NCI-H510A treated with DMSO at 0.1 percent for 48 hours (cell line): ENCODE measurements at places on chromosomes 2 and 18.

GRCh38 chr18:77401173-77401572 is 151.5 kb downstream of the GALR1 start:
- no peak for DNase-seq

DNA sequence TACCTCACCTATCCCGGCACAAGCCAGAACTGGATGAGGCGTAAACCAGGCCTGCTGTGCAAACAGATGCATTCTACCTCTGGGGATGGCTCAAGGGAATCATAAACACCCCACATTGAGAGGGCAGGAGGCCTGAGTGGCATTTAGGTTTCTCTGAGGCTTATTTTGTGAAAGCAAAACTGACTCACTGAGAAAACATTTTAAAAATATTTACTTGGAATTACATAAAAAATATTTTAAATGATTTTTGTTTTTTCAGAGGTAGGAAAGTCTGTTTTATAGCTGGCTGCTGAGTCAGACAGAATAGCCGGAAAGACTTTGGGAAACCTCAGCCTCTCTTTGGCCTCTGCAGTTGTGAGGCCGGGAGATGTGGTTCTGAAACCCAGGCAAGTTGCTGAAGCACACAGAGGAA is 244.1 kb downstream of the NCKAP5 start:
- DNase-seq, result peak; percentile 18

DNA sequence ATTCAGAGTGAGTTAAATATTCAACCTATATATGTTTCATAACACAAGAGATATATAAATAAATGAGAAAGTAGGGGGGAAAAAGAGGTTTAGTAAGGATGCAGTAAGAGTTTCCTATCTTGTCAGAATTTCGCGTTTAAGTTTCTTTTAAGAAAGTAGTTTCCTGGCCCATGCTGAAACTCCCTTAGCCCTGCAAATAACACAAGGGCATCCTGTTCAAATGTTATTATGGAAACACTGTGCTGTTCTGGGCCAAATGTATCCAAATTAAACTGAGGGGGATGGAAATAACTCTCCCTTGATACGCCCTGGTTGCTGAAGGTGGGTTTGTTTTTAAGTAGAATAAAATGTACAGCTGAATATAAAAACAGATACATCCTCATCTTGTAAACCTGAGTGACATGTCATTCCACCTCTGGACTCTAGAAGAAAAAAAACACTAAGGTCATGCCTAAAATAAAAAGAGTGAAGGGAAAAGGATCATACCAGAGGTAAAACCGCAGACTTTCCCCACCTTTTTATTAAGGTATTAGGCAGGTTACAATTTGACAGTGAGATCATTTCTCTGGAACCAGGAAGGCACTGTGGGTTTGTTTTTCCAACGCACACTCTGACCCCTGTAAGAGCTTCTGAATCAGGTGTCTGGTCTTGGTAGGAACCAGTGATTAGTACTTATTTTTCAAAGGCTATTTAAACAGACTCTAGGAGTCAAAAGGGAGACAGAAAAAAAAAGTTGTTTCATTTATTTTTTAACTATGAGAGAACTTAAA is 16.7 kb downstream of the BCL2 start:
- DNase-seq, result no peak

- no peak for DNase-seq
These were observed 16.7 kb upstream of the PDIA6 start for GRCh38 chr2:10829299-10829698.

DNA sequence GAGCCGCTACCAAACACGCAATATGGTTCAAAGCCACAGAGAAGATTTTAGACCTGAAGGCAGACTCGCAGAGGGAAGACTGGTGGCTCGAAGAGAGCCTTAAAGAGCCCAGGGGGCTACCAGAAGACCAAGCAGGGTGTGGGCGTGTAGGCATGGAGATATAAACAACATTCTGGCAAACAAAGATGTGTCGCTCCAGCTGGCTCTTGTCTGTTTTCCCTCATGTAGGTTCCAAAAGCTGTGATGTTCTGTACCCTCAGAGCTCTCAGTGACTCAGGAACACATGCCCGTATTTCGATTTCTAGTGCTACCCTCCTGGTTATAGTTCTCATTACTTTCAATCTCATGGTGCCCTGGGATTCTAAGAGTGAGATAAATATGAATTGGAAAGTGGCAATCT is 44.5 kb downstream of the DOCK10 start:
- DNase-seq, result no peak

DNA sequence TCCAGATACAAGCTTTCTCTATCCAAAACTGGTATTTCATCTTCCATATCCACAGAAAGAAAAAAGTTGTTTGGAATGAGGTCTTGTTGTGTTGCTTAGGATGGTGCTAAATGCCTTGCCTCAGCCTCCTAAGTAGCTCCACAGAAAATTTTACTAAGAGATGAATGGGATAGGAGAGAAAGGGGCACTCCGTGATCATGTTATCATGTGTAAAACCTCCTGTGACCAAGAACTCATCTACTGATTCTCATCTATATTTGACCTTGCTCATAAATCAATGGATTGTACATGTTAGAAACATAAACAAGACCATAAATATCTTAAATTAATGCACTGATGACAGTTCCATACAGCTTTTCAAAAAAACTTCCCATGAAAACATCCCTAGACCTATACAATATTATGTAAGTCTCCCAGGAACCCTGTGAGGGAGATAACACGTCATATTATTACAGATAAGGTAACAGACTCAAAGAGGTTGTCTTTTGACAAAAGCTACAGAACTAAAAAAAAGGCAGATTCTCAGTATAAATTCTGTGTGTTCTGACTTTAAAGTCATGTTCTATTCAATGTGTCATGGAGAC is 29.3 kb upstream of the KYNU start:
- DNase-seq, result no peak
